ENCODE measurements at places on chromosomes 7 and 10. TPM values are rescaled to one million over a fixed set of nuclear protein-coding genes. Genes with fewer than 3 reads are reported as not detected.

The FKBP6 gene
- total RNA-seq: not detected

The MYPN gene
- total RNA-seq: not detected

The SOSTDC1 gene
- not detected for total RNA-seq

The GDF10 gene
- total RNA-seq: 6.4 TPM

- no peak overlapping the region for H3K4me3 ChIP-seq
- no peaks in the 10 kb centered on the region for H3K36me3 ChIP-seq
- no peaks in the 10 kb centered on the region for H3K4me1 ChIP-seq
- DNase-seq: no peak
Observed at GRCh38 chr10:44369296-44369695, 15.6 kb downstream of the CXCL12 start.

GRCh38 chr7:145511004-145511403 is 605.6 kb upstream of the CNTNAP2 start:
- no peaks in the 10 kb centered on the region for H3K36me3 ChIP-seq
- DNase-seq: no peak
- no peaks in the 10 kb centered on the region for H3K27me3 ChIP-seq
- no peaks in the 10 kb centered on the region for H3K4me1 ChIP-seq
- H3K27ac ChIP-seq: no peak overlapping the region
- H3K4me3 ChIP-seq: no peak overlapping the region

DNA sequence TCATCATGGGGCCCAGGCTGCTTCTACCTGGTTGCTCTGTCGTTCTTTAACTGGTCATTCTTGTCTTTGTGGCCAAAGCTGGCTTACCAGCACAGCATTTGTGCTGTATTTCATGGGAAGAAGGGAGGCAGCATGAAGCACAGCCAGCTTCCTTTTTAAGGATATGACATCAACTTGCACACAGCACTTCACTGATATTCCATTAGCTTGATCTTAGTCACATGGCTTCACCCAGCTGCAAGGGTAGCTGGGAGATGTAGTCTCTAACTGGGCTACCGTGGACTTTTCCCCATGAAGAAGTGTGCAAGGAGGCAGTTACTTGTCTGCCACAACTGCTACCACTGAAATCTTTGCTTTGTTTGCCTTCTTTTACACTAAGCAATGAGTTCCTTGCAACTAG is 525.2 kb downstream of the LRMDA start:
- H3K27ac ChIP-seq: no peak overlapping the region
- H3K36me3 ChIP-seq: no peaks in the 10 kb centered on the region
- DNase-seq: no peak
- no peak overlapping the region for H3K4me3 ChIP-seq

DNA sequence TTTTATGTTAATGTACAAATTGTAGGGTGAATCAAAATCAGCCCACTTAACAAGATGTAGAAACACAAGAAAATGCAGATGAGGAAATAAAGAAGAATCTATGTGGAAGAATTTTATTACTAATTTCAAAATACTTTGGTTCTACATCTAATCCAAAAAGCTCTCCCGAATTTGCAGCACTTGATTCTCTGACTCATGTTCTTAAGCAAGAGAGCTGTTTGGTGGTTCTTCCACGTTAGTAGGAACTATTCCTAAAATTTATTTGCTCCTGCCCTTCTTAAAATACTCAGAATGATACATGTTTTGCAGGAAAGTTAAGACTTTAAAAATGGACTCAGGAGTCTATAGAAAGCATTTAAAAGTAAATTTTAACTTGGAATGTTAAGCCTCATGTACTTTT is 91.8 kb downstream of the ZMYND11 start:
- no peaks in the 10 kb centered on the region for H3K4me1 ChIP-seq
- no peaks in the 10 kb centered on the region for H3K36me3 ChIP-seq
- no peaks in the 10 kb centered on the region for H3K27me3 ChIP-seq
- no peak overlapping the region for H3K4me3 ChIP-seq

GRCh38 chr7:2100278-2101208 is 132.2 kb downstream of the MAD1L1 start:
- no peaks in the 10 kb centered on the region for H3K36me3 ChIP-seq
- H3K4me1 ChIP-seq: peaks cover 24% of the 10 kb centered on the region
- H3K27me3 ChIP-seq: no peaks in the 10 kb centered on the region
- no peak overlapping the region for H3K27ac ChIP-seq

GRCh38 chr10:124917428-124918190 is 24.3 kb upstream of the ZRANB1 start:
- H3K27me3 ChIP-seq: no peaks in the 10 kb centered on the region
- peaks cover 11% of the 10 kb centered on the region for H3K4me1 ChIP-seq
- peak overlapping the region; percentile 60 for H3K4me3 ChIP-seq
- peak overlapping the region; percentile 94 for H3K27ac ChIP-seq
- peak; percentile 39 for DNase-seq

- no peaks in the 10 kb centered on the region for H3K4me1 ChIP-seq
- H3K36me3 ChIP-seq: no peaks in the 10 kb centered on the region
- no peak overlapping the region for H3K4me3 ChIP-seq
- no peaks in the 10 kb centered on the region for H3K27me3 ChIP-seq
Observed at GRCh38 chr10:98950106-98950505, 285.5 kb downstream of the HPSE2 start.

DNA sequence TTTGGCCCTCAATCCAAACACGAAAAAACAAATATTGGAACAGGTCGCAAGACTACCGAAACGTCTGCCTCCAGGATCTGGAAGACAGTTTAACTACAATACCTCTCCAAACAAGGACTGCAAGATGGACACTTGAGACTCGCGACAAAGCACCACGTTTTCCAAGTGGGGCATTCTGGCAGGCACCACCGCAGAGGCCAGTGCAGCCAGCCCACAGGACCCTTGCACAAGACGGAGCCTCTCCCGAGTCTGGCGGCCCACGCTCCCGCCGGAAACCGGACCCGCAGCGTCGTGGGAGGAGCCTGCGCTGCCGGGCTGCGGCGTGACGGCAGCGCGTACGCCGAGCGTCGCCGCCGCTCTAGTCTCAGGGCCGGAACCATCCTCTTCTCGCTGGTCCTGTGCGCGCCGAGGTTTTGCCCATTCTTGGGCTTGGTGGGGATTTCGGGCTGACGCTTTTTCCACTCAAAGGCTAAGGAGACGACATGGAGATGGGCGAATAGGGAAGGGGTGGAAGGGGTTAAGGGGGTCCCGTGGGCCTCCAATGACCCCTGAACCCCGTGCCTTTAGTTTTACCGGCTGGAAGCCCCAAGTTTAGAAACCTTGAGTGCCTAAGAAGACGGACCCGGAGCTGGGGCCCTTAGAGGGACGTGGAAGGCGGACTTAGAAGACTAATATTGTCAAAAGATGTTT is at the start of gene ORC5:
Gene ORC5 (minus strand): TSS at position 283 of the 690 bp plus-strand sequence. CDS start 109 bp downstream, at position 174.
- DNase-seq: peak; percentile 77
- peak within 1 kb of the TSS; percentile 88 for H3K27ac ChIP-seq
- H3K4me1 ChIP-seq: peaks cover 4% of the 10 kb centered on the region
- H3K4me3 ChIP-seq: peak within 1 kb of the TSS; percentile 53

- no peaks in the 10 kb centered on the region for H3K36me3 ChIP-seq
- no peak overlapping the region for H3K4me3 ChIP-seq
- no peak overlapping the region for H3K27ac ChIP-seq
- H3K27me3 ChIP-seq: no peaks in the 10 kb centered on the region
- DNase-seq: no peak
Observed at GRCh38 chr7:22319424-22320403, 37.2 kb downstream of the RAPGEF5 start.

DNA sequence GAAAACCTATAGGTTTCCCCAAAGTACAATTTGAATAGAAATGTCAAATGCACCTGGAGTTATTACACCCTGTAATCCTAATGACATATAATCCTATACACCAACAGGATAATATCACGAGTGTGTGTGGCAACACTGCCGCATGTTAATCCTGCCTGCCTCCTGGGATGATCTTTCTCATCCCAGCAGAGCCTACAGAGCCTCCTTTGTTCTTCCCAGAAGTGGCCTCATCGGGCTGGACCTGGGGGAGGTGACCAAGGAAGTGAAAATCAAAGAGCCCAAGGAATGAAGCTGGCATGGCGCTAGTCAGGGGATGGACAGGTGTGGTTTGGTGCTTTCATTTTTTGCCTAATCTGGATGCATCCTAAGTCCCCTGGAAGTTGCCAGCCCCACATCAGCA is 29.5 kb upstream of the LEP start:
- H3K4me1 ChIP-seq: no peaks in the 10 kb centered on the region
- peaks cover 4% of the 10 kb centered on the region for H3K27me3 ChIP-seq
- no peak overlapping the region for H3K4me3 ChIP-seq
- no peaks in the 10 kb centered on the region for H3K36me3 ChIP-seq

DNA sequence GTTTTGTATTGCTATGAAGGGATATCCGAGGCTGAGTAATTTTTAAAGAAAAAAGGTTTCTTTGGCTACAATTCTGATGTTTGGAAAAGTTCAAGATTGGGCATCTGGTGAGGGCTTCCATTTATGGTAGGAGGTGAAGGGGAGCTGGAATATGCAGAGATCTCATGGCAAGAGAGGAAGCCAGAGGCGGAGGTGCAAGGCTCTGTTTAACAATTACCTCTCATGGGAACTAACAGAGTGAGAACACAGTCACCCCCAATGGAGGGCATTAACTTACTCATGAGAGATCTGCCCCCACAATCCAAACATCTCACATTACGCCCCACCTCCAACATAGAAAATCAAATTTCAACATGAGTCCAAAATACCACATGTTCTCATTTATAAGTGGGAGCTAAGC is 62.0 kb downstream of the AKR1D1 start:
- H3K4me1 ChIP-seq: no peaks in the 10 kb centered on the region
- no peak overlapping the region for H3K4me3 ChIP-seq
- no peaks in the 10 kb centered on the region for H3K36me3 ChIP-seq
- no peaks in the 10 kb centered on the region for H3K27me3 ChIP-seq
- DNase-seq: no peak
- no peak overlapping the region for H3K27ac ChIP-seq

GRCh38 chr10:120459185-120459584 is 2.2 kb downstream of the PLPP4 start:
- H3K4me3 ChIP-seq: no peak overlapping the region
- no peaks in the 10 kb centered on the region for H3K27me3 ChIP-seq
- H3K27ac ChIP-seq: no peak overlapping the region
- no peaks in the 10 kb centered on the region for H3K36me3 ChIP-seq
- no peak for DNase-seq
- peaks cover 7% of the 10 kb centered on the region for H3K4me1 ChIP-seq

GRCh38 chr7:136618818-136619217 is 249.6 kb upstream of the CHRM2 start:
- H3K36me3 ChIP-seq: no peaks in the 10 kb centered on the region
- no peaks in the 10 kb centered on the region for H3K4me1 ChIP-seq
- no peak overlapping the region for H3K4me3 ChIP-seq
- H3K27ac ChIP-seq: no peak overlapping the region

Measured in uterus (tissue), 4 donors.